ENCODE measurements at places on chromosomes 1 and 21. TPM values are rescaled to one million over a fixed set of nuclear protein-coding genes. Genes with fewer than 3 reads are reported as not detected.

CFHR5 gene
- not detected for total RNA-seq

CYP4A11 gene
- not detected for total RNA-seq

NPHS2 gene
- total RNA-seq = not detected

PLPPR4 gene
- total RNA-seq = not detected

RGS5 gene
- total RNA-seq = 2.3 TPM

TLR5 gene
- total RNA-seq = 0.61 TPM

BATF3 gene
- total RNA-seq = 35.3 TPM

RAB3B gene
- total RNA-seq = 0.05 TPM

EPHA2 gene
- not detected for total RNA-seq

ST6GALNAC5 gene
- not detected for total RNA-seq

Measured in T-helper 2 cell treated with Interferon-gamma antibody and Interleukin-4, amounts not matched to agents 100 ng/mL and 5 ng/mL, for 36 hours (primary cell).